ENCODE measurements at places on chromosomes 2 and 18.

- DNase-seq = no peak
These were observed at the start of gene GPR55 for GRCh38 chr2:230924470-230925341. Gene GPR55, minus strand, starts transcription at chr2:230925242. Its CDS starts 14,280 bp downstream, at chr2:230910962.

GRCh38 chr18:11506856-11507255, 102.5 kb upstream of the SLC35G4 start:
- no peak for DNase-seq

DNA sequence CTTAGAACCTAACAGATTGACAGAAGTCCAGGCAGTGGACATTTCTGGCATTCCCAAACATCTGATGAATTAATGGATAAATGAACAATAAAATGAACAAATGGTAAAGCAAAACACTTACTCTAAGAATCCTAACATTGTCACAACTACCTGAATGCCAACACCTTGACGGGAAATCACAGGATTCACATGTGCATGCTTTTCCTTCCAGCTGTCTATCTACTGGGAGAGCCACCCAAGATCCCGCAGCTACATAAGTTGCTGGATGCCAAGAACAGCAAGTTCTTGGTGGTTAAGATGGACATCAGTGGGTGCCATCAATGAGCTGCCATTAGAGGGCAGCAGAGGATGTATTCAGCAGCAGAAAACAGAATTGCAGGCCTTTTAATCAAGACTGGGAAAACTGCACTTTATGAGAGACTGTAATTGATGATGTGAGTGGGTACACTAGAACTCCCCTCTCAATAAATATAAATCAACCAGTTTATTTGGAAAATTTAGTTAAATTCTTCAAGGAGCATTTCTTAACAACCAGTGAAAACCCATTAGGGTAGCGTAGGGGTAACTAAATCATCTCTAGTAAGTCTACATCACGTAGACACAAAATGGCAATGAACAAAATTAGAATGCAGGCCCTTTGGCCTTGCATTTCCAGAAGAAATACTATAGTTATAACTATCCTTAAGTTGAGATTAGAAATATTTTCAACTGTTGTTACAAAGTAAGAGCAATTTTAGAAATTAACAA, 45.6 kb downstream of the SESTD1 start:
- peak; percentile 72 for DNase-seq

DNA sequence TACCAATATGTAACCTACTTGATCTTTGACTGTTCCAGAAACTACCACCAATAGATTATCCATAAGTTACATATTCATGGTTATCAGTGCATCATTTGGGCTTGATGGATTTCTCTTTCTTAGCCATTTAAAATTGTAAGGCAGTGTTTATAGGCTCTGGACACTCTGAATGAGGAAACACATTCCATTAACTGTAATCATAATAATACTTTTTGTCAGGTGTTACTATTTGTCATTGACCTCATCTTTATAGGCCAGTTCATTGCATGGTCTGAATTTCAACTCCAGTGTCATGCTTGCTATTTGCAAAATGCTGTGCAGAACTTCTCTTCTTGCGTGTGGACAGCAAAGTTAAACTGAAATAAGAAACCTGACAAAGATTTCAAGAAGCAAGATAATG, 1340.2 kb upstream of the ZEB2 start:
- no peak for DNase-seq

DNA sequence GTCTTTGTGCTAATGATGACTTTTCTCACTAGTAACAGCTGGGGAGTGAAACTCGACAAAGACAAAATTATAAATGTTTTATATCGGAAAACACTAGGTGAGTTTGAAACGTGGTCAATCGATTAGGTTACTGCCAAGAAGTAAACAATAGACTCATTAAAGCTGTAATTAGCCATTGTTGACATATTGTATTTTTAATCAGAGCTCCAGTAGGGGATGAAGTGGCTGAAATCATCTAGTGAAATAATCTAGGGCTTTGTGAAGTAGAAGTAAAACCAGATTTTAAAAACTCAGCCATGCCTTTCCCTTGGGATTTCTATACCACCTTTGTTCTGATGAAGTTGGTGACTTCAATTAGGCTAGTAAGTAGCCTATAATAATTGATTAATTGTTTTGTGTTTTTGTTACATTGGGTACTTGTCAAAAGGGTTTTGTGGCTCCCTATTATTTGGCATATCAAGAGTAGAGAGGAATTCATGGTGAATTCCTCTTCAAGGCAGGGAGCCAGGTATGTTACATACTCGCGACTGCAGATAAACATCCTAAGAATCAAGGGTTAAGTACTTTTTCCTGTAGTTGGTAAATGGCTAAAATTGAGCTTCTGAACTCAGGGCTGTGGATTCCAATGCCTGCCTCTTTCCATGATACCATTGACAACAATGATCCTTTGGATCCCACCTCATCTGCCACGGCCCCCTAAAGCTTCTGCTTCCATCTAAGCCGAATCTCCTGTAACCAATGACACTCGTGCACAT, 31.6 kb downstream of the RAB27B start:
- no peak for DNase-seq

GRCh38 chr2:10659898-10660568, 29.7 kb downstream of the NOL10 start:
- peak; percentile 50 for DNase-seq

DNA sequence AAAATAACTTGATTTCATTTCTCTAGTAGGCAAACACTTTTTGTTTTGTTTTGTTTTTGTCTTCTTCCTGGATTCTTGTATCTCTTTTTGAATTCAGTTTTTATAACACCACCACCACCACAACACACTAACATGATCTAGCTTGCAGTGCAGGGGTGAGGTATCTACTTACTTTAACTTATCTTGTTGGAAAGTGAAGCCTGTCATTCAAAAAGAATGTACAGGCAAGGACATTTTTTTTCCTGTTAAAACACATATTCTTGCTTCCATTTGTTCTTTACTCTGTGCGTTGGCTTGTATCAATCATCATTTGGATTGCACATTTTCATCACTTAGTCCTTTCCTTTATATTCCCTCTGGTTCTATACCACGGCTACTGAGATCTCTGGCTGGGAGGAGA, 824.2 kb downstream of the PLCL1 start:
- no peak for DNase-seq
